ENCODE measurements at places on chromosomes 1 and 21.

DNA sequence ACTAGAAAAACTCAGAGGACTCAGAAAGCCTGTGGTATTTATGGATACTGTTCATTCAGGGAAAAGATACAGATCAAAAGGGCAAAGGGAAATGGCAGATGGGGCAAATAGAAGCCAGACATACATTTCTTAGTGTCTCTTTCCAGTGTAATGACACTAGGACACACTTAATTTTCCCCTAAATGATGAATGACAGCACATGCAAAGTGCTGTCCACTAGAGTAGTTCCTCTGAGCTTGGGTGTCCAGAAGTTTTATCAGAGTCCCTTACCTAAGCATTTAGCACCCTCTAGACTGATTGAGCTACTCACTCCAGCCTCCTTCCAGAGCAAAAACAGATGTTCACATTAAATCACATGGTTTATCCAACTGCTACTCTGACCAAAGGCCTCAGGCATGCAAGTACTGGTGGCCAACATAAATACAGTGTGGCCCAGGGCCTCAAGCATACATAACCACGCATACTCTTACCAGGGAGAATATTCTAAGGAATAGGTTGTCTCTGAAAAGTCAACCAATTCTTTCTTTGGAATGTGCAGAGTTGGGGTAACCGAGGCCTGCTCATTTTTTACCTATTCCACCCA lies 166.9 kb downstream of the NCAM2 start:
- DNase-seq = no peak

- no peak for DNase-seq
These were observed 13.3 kb downstream of the RBBP5 start for GRCh38 chr1:205108464-205108863.

- DNase-seq = no peak
These were observed 234.3 kb downstream of the CAMTA1 start for GRCh38 chr1:7019510-7019909.

DNA sequence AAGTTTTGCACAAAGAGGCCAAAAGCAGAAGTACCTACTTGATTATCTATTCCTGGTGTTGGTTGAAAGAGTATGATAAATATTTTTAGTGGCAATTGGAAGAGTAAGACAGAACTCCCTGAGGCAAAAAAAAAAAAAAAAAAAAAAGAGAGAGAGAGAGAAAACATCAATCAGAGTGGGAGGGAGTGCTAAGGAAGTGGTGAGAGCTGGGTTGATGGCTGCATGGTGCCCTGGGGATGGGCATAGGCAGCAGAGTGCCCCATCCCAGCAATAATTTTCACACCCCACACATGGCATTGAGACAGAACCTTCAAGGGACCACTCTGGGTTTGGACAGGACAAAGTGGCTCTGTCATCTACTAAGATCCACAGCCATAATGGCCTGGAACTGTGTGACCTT lies 59.4 kb upstream of the FAM20B start:
- no peak for DNase-seq

GRCh38 chr1:18794561-18794960 lies 64.9 kb downstream of the TAS1R2 start:
- no peak for DNase-seq

DNA sequence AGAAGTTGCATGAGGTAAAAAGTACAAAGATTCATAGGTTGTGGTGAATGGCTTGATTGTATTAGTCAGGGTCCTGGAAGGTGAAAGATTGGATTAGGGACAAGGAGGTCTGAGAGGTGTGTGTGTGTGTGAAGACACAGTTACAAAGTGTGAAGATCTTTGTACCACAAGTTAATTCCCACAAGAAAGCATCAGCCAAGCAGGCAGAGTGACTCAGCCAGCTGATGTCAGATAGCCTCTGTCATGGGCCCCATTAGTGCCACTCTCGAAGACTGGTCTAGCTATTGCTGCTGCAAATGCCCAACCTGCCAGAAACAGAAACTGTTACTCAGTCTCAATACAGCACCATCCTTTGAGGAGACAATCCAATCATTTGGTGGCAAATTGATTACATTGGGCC lies 96.5 kb downstream of the DTL start:
- no peak for DNase-seq

GRCh38 chr21:33264561-33264960 lies 1.6 kb upstream of the IL10RB start:
- DNase-seq = no peak

Data from NCI-H2081 treated with DMSO at 0.1 percent for 48 hours (cell line).